ENCODE measurements at places on chromosomes 12 and 14.

- DNase-seq = no peak
These were observed 61.3 kb upstream of the RESF1 start for GRCh38 chr12:31897781-31898503.

- no peak for DNase-seq
These were observed 499 bp downstream of the TOGARAM1 start for GRCh38 chr14:44962334-44963043.

- DNase-seq = no peak
These were observed 20.1 kb downstream of the TSPAN9 start for GRCh38 chr12:3097186-3097804.

DNA sequence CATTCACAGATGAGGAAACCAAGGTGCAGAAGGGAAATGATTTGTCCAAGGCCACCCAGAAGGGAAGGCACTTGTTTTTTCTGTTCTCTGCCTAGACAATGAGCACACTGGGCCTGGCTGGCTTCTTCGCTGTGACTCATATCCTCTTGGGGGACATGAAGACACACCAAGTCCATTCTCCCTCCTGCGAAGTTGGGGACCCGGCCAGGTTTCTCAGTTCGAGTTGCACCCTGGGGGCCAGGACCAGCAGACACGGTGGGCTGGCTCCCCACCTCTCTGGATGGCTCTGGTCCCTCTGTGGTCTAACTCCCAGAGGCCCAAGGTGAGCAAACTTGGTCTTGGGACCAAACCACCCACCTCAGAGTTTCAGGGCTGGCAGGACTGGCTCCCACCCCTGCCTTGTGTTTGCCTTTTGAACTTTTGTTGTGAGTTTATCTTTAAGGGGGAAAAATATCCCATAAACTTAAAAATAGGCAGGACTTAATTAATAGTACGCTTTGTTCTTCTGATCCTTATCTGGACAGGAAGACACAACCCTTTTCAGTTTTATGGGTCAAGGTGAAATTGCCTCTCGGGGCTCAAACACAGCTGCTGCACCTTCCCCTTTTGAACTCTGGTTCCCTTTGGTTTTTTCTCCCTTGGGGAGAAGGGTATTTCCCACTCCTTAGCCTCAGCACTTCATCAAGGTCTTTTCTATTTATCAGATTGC, 9.0 kb upstream of the MLEC start:
- no peak for DNase-seq

- no peak for DNase-seq
These were observed 17.4 kb downstream of the BICDL1 start for GRCh38 chr12:120006258-120006975.

DNA sequence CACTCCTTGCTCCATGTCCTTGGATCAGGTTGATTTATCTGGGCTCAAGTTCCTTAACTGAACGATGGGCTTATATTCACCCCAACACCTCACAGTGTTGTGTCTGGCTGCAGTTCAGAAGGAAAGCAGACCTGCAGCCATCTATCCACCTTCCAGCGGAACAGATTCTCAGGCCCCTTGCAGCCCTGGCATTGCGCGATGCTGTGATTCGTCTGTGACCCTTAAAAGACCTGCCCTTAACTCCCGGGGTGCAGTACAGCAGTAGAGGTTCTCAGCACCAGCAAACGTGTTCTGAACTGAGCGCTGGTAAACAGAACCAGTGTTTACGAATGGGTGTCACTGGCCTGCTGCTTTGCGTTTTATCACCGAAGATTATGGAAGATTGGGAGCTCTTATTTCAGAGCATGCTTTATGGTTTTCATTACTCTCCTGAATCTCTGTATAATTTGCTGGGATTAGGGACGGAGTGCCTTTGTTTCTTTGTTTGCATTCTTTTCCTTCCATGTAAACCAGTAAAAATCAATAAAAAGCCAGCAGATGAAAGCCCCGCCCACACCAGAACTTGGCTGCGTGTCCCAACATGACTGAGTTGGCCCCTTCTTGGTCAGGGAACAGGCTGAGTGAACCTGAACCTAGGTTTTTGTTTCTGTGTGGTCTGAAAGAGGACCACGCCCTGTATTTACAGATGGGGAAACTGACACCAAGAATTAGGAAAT, 286.7 kb upstream of the CRY1 start:
- no peak for DNase-seq

DNA sequence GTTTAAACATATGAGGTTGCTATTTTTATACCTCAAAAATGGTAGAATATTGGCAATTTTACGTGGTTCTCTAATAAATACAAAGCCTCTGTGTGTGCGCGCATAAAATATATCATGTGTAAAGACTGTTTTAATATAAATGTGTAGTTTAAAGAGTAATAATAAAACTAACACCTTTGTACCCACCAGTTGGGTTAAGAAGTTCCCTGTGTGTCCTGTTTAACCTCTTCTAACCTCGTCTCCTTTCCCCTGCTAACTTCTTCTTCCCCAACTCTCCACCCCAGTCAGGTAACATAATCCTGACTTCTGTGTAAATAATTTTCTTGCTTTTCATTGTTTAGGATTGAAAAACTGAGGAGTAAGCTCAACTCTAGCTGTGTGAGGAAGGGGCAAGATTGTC, 47.6 kb upstream of the PSMA6 start:
- no peak for DNase-seq

DNA sequence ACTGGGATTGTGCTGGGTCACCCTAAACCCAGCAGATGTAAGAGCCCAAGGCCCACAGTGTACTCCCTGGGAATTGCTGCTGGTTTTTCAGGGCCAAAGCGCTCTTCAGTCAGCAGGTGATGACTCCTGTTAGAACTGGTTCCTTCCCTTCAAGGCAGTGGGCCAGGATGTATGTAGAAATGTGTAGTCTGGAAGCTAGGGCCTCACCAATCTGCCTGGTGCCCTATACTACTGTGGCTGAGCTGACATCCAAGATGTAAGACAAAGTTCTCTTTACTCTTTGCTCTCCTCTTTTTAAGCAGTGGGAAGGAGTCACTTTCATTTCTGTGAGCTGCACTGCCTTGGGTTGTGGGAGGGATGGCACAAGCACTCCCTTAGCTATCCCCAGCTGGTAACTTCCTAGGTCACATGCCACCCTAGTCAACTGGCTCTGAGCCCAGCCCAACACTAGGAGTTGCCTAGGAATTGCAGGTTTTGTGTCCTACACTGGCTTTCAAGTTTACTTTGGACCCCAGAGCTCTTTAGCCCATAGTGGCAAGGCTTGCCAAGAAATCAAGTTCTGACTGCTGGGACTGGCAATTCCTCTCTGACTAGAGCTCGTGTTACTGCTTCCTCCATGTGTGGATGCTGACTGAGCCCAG, 249.2 kb downstream of the C12orf50 start:
- DNase-seq = no peak

DNA sequence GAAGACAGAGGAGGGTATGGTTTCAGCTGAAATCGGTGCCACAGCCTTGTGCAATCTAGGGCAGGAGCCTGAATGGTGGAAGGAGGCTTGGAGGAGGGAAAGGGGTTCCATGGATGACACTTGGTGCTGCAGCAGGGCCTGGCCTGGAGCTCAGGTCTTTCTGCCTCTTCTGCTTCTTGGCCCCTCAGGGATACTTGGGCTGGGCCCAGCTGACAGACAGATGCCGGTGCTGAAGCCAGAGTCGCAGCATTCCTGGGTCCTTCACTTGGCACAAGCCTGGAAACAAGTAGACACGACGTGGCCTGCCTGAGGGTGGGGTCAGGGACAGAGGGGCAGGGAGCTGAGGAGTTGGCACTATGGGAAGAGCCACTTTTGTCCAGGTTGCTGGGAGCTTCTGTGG, 4.4 kb upstream of the PLEKHD1 start:
- no peak for DNase-seq

GRCh38 chr14:26415618-26416123, 182.2 kb downstream of the NOVA1 start:
- no peak for DNase-seq

GRCh38 chr12:31951939-31952338, 7.3 kb upstream of the RESF1 start:
- DNase-seq = no peak

DNA sequence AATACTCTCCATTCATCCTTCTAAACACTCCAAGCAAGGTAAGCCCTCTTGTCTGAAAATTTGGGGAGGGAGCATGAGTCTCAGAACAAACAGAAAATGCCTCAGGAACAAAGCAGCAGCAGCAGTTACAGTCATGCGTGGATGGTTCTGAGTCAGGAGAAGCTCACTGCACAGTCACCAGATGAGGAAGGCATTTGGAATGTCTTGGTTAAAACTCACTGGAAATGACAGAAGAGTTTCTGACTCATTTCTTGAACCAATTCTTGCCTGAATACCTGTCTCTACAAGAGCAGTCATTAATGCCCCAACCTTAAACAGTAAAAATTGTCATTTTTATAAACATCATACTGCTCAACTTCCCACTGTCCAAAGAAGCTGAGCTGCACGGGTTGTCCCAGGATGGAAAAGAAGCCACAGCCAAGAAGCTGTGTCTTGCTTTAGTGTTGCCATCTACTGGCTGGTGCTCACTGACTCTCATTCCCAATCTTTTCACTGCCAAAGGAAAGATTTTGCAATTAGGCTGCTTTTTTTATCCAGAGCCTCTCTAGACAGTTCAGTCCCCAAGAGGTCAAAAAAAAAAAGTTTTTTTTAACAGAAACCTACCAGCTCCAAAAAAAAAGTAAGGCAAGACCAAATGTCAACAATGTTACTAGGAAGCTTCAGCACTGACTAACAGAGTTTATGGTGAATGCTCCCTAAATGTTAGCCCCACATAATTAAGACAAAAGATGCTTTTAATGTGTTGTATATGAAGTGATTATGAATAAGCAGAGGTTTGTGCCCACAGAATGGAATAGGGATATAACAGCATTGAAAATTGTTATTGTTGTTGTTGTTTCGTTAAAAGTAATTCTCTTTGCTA, 40.4 kb downstream of the KICS2 start:
- DNase-seq = no peak

DNA sequence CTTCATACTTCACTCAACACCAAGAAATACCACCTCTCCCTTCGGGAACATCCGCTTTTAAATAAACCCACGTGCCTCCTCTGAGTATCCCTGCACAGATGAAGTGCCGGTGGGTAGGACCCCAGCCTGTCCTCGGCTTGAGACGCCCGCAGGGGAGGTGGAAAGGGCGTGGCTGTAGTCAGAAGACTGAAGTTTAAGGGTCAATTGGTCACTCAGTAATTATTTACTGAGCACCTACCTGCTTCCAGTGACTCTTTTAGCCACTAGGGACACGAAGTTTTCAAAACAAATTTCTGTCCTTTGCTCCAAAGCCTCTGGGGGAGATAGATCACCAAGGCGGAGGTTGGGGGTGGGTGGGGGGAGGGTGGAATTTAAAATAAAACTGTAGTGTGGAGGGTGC, 309.4 kb downstream of the VRK1 start:
- DNase-seq = no peak

DNA sequence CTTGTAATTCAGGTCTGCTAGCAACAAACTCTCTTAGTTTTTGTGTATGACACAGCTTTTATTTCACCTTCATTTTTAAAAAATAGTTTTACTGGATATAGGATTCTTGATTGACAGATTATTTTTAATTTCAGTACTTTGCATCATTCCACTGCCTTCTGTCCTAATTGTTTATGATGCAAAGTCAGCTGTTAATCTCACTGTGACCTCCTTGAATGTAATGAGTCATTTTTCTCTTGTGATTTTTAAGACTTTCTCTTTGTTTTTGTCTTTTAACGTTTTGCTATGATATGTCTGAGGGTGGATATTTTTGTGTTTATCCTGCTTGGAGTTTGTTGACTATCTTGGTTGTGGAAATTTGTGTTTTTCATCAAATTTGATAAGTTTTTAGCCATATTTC, 126.3 kb upstream of the FBXO33 start:
- DNase-seq = no peak

DNA sequence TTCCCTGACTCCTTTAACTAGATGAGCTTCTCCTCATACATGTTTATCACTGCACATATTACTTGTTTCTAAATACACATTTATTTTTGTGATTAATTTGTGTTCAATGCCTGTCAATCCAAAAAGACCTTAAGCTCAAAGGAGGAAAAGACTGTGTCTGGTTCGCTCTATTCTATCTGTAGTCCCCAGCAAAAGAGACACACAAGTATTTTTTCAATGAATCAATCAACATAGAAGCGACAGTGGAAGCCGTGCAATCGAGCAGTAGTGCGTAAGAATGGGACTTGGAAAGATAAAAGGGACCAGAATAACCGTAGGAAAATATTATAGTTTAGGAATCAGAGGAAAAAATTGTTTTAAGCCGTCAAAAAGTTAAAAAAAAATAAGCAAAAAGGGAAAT, 951 bp downstream of the WDHD1 start:
- DNase-seq = no peak

DNA sequence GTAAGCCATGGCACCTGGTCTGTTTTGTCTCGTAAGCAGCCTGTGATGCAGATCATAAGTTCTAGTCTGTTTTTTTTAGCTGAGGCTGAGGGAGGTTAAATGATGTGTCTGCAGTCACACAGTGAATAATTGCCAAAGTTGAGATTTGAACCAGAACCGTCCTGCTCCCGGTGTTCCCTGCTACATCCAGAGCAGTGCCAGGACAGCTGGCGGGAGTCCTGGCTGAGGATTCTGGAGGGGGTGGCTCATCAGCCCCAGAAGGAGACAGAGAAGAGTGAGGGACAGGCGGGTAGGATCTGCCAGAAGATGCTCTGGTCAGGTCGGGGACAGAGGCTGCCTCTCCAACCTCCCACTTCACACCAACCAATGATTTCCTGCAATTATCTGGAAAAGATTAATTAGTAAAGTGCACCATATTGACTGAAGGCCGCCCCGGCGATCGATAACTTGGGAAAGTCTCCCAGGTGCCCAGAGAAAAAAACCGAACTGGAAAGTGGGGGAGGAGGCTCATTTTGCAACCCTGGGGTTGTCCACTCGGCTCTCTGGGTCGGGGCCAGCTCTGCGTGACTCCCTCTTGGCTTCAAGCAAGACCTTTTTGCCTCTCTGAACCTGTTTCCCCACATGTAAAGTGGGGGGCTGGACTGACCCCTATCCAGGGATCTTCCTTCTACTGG, 42.1 kb downstream of the MVK start:
- DNase-seq = no peak

DNA sequence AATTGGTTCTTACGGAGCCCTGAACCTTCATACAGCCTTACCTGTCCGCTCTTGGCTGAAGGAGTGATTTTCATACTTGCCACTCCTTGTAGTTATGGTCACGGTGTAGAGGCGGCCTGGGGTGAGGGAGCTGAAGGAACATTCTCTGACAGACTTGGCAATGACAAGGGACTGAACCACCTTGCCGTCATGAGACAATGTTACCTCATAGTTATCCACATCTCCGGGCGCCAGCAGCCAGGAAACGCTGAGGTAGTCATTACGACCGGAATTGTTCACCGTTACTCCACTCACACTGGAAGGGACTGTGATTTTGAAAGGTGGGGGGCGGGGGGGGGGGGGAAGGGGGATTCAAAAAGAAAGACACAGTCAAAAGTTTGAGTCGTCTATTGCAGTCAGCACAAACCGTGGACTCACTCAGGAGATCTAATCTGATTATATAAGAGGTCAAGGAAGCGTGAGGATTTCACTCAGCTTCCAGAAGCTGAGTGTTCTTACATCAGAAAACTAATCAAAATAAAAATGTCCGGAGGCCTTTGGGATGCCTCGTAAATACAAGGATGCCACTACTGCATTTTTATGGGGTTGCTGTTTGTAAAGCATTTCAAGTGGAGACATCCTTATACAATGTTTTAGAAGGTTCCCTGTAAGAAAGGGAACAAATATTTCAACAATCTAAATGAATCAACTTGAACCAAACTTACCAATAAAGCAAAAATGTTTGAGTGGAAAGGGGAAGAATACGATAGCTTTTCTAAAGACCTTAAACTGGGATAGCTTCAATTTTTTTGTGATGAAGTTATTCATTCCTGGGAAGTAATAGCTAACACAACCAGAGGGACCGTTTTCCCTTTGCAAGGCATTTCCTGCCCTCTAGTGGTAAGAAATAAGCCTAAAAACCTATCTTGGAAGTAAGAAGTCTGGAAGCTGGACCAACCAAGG, 60.6 kb downstream of the PTPRB start:
- DNase-seq = no peak

GRCh38 chr14:88069677-88070076, 64.7 kb downstream of the GPR65 start:
- DNase-seq = no peak
